Stimulated activated CD4-positive, alpha-beta T cell treated with anti-CD3 and anti-CD28 coated beads, Interleukin-4, amount 100 ng/mL, for 48 hours (primary cell): ENCODE measurements at places on chromosomes 12 and 14.

GRCh38 chr12:34393821-34394150 is 371.5 kb downstream of the ALG10 start:
- DNase-seq: no peak

GRCh38 chr14:93984987-93985410 is 8.6 kb upstream of the ASB2 start:
- no peak for DNase-seq

GRCh38 chr12:54984658-54985376 is at the start of gene TESPA1:
TESPA1 (minus strand) TSS chr12:54984762; CDS start chr12:54974562, 10,200 bp downstream.
- peak; percentile 70 for DNase-seq

DNA sequence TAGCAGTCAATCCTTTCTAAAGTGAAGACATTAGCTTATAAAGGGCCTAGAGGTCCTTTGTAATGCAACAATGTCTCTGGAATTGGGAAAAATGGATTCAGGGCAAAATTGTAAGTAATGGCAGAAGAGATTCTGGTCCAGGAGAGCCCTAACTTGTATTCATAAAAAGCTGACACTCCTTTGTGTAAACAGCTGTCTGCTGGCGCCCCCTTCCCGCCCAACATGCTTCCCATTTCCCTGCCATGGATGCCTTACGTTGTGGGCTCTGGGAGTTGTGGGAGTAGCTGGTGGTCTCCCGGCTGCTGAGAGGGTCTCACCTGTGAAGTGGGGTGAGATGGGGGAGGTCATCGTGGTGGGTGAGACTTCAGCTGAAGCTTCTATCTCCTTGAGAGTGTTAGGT is 2.3 kb downstream of the ACRBP start:
- no peak for DNase-seq

DNA sequence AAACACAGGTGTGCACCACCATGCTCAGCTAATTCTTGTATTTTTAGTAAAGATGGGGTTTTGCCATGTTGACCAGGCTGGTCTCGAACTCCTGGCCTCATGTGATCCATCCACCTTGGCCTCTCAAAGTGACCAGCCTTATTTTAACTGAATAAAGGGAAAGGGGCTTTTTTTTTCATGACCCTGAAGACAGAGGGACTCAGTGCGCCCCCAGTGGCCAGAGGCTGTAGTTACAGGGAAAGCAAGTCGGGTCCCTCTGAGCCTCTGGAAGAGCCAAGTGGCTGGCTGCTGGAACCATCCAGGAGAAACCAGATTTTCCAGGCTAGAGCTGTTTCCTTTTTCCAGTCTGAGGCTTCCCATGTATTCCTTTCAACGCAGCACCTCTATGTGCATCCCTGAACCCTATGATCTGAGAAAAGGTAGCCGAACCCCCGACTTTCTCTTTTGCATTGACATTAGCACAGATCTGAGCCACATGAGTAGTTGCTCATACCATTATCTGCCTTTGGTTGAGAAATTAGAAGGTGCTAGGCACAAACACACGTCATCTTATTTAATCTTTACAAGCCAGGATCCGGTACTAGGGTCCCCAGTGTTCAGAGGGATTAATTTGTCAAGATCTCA is 342.7 kb downstream of the CACNA1C start:
- peak; percentile 36 for DNase-seq

DNA sequence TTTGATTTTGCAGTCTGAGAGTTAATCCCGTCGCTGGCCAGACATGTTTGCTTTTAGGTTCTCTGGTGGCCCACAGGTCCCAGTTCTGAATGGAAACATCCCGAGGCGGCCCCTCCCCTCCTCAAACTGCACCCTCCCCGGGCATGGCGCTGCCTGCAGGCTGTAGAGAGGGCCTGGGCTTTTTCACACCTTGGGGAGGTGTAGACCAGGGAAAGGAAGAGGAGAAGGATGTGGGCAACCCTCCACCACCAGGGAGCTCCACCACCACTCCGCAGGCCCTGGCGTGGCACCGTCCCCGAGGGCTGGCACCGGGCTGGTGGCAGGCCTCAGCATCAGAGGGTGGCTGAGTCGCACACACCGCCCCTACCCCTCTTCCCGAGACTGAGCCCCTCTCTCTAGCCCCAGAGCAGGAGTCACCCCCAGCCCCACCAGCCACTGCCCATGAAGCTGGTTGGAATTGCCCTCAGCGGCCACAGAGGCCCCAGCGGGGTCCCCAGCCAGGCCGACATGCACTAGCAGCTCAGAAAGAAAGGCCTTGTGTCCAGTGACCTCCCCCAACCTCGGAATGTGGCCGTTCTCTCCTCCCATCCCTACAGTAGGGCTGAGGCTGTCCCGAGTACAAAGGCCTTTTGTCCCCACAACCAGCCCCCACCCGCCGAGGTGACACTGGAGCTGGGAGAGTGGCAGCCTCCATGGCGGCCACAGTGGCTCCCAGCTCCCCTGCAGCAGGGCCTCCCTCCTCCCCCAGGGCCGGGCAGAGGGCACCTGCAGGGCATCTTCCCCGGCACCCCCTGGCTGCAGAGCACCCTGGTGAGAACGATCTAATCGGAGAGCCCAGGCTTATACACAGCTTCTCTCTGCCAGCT is 23.5 kb upstream of the INF2 start:
- no peak for DNase-seq
